ENCODE measurements at places on chromosomes 2 and 18. TPM values are rescaled to one million over a fixed set of nuclear protein-coding genes. Genes with fewer than 3 reads are reported as not detected.

DNA sequence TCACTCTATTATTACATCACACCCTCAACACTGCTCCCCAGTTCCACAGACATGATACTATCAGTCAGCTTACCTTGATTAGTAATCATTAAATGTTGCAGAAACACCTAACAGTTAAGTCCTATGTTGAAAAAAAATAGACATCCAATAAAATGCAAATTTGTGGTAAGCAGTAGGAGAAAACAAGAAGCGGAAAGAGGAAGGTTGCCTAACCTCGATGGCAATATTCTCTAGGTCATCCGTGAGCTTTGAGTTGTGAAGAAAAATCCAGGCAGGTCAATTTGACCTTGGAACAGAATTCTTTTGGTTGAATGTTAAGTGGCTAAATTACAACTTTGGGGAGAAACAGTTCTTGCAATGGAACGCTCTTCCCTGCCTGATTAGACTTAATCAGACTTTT is 264.4 kb downstream of the AFF3 start:
- no peak for DNase-seq
- H3K27me3 ChIP-seq, result no peaks in the 10 kb centered on the region
- no peak overlapping the region for H3K27ac ChIP-seq
- H3K4me1 ChIP-seq, result peaks cover 32% of the 10 kb centered on the region

DNA sequence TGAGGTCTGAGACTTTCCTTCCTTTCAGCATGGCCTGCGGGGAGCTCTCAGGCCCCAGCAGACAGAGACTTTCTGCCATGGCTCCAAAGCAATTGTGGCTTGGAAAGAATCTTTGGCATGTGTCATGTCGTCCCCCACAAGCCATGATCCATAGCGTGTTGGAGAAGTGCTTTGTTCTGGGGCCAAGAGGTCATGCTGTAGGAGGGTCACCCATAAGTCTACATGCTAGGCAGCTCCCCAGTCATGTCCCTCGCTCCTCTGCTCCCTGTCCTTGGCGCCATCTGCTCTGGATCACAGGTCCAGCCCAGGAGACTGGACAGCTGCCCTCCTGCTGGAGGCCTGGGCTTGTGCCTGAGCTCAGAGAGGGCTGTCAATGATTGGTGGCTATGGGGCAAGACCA is 78.8 kb upstream of the LCLAT1 start:
- H3K27ac ChIP-seq, result peak overlapping the region; percentile 92
- peaks cover 59% of the 10 kb centered on the region for H3K4me1 ChIP-seq
- no peaks in the 10 kb centered on the region for H3K27me3 ChIP-seq
- peak; percentile 85 for DNase-seq
- H3K36me3 ChIP-seq, result no peaks in the 10 kb centered on the region

SYT4 gene
- not detected for total RNA-seq

GRCh38 chr2:118049140-118049815 is 35.4 kb upstream of the CCDC93 start:
- no peaks in the 10 kb centered on the region for H3K36me3 ChIP-seq
- no peak overlapping the region for H3K27ac ChIP-seq
- no peaks in the 10 kb centered on the region for H3K27me3 ChIP-seq
- peaks cover 25% of the 10 kb centered on the region for H3K4me1 ChIP-seq
- H3K4me3 ChIP-seq, result no peak overlapping the region

DNA sequence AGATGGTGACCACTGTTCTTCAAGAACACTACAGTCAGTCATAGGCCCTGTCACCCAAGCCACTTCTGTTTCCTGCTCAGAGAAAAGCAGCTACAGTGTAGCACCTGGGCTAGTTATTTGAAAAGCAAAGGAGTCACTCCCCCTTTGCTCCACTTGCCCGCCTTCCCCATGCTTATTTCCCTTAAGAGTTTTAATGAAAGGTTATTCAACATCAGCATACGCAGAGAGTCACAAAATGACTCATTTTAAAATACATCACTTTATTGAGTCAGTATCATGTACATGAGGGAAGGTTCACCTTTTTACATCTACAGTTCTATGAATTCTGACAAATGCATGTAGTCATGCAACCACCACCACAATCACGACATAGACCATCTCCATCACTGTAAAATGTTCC is 71.3 kb downstream of the TNFRSF11A start:
- H3K4me3 ChIP-seq, result no peak overlapping the region
- no peaks in the 10 kb centered on the region for H3K4me1 ChIP-seq
- H3K36me3 ChIP-seq, result no peaks in the 10 kb centered on the region
- H3K27ac ChIP-seq, result no peak overlapping the region
- DNase-seq, result peak; percentile 3
- H3K27me3 ChIP-seq, result peaks cover 5% of the 10 kb centered on the region

CHST10 gene
- total RNA-seq, result 12.9 TPM

DNA sequence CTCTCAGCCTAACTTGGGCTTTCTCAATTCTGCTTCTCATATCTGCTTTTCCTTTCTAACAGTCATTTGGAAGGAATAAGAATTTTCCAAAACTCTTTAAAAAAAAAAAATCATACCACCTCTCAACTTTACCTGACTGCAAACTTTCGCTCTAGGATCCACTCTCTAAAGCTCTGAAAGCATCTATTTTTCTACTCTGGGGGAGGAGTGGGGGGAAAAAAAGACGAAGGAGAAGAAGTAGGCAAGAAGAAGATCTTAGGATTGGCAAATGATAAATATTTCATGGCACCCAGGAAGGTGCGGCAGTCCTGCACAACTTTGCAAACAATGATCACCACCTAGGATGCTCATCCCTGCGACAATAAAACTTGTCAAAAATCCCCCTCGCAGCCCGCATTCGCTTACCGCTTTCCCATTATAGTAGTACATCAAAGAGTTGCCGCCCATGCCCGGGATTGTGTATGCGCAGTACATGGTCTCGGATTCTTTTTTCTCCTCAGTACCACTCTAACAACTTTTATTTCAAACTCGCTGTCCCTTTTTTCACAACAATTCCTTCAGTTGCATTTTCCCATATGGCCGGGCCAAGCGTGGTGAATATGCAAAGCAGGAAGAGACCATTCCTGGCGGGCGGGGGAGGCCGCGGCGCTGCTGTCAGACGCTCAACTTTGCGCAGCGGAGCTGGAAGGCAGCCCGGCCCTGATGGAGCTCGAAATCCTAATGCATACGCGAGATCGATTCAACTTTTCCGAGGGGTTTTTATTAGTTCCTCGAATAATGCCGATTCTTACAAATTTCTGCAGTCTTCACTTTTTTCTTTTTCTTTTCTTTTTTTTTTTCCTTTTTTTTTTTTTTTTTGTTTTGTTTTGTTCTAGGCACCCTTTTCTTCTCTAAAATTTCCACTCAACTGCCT is 266.5 kb downstream of the TCF4 start:
- H3K4me3 ChIP-seq, result peak overlapping the region; percentile 87
- peak overlapping the region; percentile 94 for H3K27ac ChIP-seq
- peaks cover 49% of the 10 kb centered on the region for H3K4me1 ChIP-seq
- no peaks in the 10 kb centered on the region for H3K36me3 ChIP-seq
- peak; percentile 95 for DNase-seq
- no peaks in the 10 kb centered on the region for H3K27me3 ChIP-seq

DNA sequence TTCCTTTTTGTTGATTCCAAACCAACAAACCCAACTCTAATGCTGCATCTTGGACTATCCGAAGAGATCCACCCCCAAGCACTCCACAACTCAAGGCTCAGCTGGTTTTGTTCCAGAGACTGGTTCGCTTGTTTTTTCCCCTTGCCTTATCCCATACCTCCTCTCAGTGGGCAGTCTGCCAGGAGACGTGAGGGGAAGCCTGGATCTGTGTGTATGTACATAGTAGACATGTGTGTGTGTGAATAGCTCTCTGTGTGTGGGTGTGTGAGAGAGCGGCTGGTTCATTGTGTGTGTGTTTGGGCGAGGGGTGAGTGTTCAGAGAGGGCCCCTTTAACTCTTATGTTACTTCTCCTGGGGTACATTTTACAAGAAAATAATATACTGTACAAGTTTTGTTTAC is 94.4 kb downstream of the NRP2 start:
- no peaks in the 10 kb centered on the region for H3K36me3 ChIP-seq
- no peaks in the 10 kb centered on the region for H3K27me3 ChIP-seq
- no peaks in the 10 kb centered on the region for H3K4me1 ChIP-seq
- no peak overlapping the region for H3K4me3 ChIP-seq
- H3K27ac ChIP-seq, result no peak overlapping the region

DNA sequence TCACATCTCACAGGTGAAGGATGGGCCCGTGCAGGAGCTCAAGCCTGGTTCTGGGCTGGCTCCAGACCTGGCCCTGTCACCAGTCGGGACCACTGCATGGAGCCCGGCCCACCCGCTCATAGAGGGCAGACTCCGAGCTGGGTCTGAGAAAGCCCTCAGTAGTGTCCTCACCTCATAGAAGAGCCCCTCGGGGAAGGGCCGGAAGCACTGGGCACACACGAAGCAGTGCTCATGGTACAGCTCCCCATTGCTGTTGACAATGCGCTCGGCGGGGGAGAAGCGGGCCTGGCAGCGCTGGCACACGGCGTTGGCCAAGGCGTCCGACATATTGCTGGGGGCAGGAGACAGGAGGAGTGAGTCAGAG is 11.3 kb downstream of the GPR17 start:
- no peak overlapping the region for H3K27ac ChIP-seq
- H3K4me3 ChIP-seq, result no peak overlapping the region
- DNase-seq, result no peak
- peaks cover 15% of the 10 kb centered on the region for H3K4me1 ChIP-seq
- no peaks in the 10 kb centered on the region for H3K36me3 ChIP-seq

- no peaks in the 10 kb centered on the region for H3K27me3 ChIP-seq
- no peak overlapping the region for H3K27ac ChIP-seq
- no peak for DNase-seq
- H3K4me1 ChIP-seq, result no peaks in the 10 kb centered on the region
These were observed 26.2 kb downstream of the CNOT11 start for GRCh38 chr2:101278925-101279324.

TTC27 gene
- 13.3 TPM for total RNA-seq

DNA sequence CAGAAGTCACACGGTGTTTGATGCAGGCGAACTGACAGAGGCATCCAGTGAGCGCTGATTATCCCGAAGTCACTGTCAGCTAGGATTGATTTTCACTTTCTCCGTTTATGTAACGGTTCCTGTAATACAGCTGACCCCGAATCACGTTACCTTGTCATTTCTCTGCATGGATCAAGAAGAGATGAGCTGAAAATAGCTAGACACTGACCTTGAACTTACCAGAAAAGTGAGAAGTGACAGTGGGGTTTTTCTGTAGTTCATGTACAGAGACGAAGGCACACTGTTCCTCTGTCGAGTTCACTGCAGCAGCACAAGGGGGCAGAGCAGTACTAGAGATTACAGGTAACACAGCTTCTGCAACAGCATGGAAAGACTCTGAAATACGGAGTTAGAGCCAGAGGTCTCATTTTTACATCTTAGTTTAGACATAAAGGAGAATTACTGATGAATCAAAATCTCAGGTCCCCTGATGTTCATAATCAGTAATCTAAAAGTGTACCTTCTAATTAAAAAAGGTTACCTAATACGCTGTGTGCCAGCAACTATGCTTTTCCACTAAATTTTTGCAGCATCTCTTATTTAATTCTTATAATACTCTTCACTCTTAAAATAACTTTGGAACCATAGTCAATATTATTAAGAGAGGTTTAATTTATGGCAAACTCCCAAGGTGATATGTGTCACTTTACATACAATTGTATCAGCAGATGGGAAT is 33.1 kb downstream of the ARHGAP15 start:
- no peak overlapping the region for H3K4me3 ChIP-seq
- H3K27ac ChIP-seq, result no peak overlapping the region
- H3K36me3 ChIP-seq, result no peaks in the 10 kb centered on the region
- peak; percentile 53 for DNase-seq

AFF3 gene
- 0.76 TPM for total RNA-seq

GRCh38 chr18:2451556-2451955 is 119.7 kb downstream of the METTL4 start:
- H3K4me1 ChIP-seq, result peaks cover 14% of the 10 kb centered on the region
- DNase-seq, result no peak
- H3K36me3 ChIP-seq, result no peaks in the 10 kb centered on the region
- no peaks in the 10 kb centered on the region for H3K27me3 ChIP-seq

CYP1B1 gene
- 56.0 TPM for total RNA-seq

LRP2 gene
- not detected for total RNA-seq

GRCh38 chr2:96815326-96816126 is 542 bp upstream of the CNNM3 start:
- peak; percentile 75 for DNase-seq
- H3K36me3 ChIP-seq, result no peaks in the 10 kb centered on the region
- H3K4me3 ChIP-seq, result peak overlapping the region; percentile 76
- peak overlapping the region; percentile 17 for H3K27ac ChIP-seq

ADRA2B gene
- total RNA-seq, result not detected

- no peak within 1 kb of the TSS for H3K27ac ChIP-seq
- DNase-seq, result peak; percentile 16
- H3K4me1 ChIP-seq, result no peaks in the 10 kb centered on the region
- peaks cover 87% of the 10 kb centered on the region for H3K27me3 ChIP-seq
These were observed at the start of gene C1QL2 for GRCh38 chr2:119158563-119159347. Gene C1QL2 (minus strand): TSS chr2:119158751. CDS start chr2:119158269, 482 bp downstream.

DNA sequence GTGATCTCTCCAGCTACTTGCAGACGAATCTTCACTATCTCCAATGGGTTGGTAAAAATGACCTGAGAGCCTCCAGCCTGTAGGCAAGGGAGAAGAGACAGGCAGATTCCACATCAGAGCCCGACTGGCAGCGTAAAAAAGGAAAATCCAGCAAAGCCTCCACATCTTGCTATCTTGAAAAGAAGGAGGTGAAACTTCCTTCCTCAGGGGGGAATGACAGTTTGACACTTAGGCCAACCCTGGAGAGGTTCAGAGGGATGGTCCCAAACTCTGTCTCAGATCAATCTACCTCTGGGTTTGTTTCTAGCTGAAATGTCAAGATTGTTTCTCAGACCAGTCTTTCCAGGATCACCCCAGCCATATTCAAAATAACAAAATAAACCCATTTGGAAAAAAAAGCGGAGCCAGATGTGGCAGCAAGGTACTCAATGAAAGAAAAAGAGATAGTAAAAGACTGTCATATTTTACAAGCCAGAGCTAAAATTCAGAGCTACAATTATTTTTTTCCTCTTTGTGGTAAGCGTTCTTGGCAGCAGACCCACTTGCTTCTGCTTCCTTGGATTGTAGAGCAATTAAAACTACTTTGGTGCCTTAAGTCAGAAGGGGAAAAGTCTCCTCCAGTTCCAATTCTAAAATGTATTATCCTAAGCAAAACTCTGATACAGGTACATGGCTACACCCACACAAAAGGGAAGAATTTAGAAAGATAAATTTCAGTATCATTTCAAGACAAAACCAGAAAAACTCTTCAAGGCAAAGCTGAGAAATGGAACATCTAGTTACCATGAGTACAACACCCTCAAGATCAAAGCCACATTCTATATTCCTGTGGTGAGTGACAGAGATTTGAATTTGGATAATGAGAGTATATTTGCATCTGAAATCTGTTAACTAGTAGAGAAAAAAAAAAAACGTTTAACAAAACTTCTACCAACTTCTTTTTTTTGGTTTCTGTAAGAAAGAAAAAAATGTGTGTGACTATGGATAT is 100.1 kb downstream of the SLC25A12 start:
- H3K27ac ChIP-seq, result no peak overlapping the region
- no peaks in the 10 kb centered on the region for H3K27me3 ChIP-seq
- H3K36me3 ChIP-seq, result peaks cover 4% of the 10 kb centered on the region
- no peak overlapping the region for H3K4me3 ChIP-seq
- H3K4me1 ChIP-seq, result peaks cover 16% of the 10 kb centered on the region

CMPK2 gene
- total RNA-seq, result 0.13 TPM
